MCF 10A (cell line): ENCODE measurements at places on chromosomes 11 and 22.

DNA sequence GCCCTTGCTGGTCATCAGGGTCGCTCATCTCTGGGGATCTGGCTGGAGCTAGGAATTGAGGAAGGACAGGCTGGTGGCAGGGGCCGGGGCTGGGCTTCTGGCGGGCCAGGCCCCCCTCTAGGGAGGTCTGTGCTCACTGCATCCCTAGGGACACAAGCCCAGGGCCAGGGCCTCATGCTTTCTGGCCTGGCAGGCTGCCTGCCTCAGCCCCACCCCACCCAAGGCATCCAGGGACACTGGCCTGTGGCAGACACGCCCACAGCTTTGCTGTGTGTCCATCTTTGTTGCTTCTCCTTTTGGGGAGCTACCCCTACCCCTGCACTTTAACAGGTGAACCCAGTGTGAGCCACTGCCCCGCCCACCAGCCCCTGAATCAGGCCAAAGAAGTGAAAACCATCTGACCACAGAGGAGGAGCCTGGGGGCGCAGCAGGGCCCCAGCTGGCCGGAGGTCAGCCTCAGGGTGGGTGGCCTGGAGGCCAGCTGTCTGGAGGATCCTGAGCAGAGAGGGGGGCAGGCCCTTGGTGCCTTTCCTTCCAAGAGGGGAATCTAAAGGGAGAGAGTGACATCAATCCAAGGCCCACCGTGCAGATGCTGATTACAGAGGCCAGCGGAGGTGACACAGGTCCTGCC is 26.8 kb upstream of the CELSR1 start:
- no peak for DNase-seq
- no peak overlapping the region for H3K27ac ChIP-seq
- H3K36me3 ChIP-seq: no peaks in the 10 kb centered on the region
- no peaks in the 10 kb centered on the region for H3K27me3 ChIP-seq

GRCh38 chr22:36073476-36073875 is 44.9 kb upstream of the RBFOX2 start:
- H3K4me1 ChIP-seq: peaks cover 5% of the 10 kb centered on the region
- H3K36me3 ChIP-seq: no peaks in the 10 kb centered on the region
- H3K27ac ChIP-seq: no peak overlapping the region

- H3K4me1 ChIP-seq: peaks cover 6% of the 10 kb centered on the region
- no peak for DNase-seq
- H3K4me3 ChIP-seq: no peak overlapping the region
- H3K36me3 ChIP-seq: no peaks in the 10 kb centered on the region
Measured at GRCh38 chr22:30262112-30262511, 4.5 kb downstream of the OSM start.

DNA sequence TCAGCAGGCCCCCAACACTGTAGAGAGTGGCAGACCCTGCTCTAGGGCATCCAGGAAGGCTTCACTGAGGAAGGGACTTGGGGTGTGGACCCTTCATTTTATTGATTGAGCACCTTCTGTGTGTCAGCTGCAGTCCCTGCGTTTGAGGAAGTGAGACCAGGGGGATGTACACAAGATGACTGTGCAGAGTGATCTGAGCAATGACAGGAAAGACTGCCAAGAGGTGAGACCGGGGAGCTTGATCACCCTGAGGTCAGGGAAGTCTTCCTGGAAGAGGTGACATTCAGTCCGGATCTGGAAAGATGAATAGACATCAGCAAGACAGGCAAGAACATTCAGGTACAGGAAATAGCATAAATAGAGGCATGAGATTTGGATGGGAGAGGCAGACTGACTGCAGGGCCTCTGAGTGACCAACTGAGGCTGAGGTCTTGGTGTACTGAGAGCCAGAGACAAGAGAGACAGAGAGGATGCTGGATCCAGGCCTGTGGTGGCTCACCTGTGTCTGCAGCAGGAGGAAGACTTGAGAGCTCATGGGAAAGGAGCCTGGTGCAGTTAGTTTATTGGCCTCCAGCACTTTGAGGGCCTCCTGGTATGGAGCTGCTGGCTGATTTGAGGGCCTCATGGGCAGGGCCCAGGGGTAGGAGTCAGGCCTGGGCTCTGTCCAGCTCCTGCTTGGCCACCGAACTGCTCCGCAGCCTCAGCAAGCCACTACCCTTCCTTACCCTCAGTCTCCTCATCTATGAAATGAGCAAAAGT is 5.2 kb downstream of the DGAT2 start:
- no peak overlapping the region for H3K4me3 ChIP-seq
- no peaks in the 10 kb centered on the region for H3K27me3 ChIP-seq
- no peak for DNase-seq
- peaks cover 42% of the 10 kb centered on the region for H3K4me1 ChIP-seq
- H3K36me3 ChIP-seq: peaks cover 6% of the 10 kb centered on the region
- no peak overlapping the region for H3K27ac ChIP-seq

- no peaks in the 10 kb centered on the region for H3K27me3 ChIP-seq
- H3K36me3 ChIP-seq: no peaks in the 10 kb centered on the region
- H3K4me3 ChIP-seq: no peak overlapping the region
Measured at GRCh38 chr22:33887173-33887572, 33.1 kb downstream of the LARGE1 start.

- peak; percentile 97 for DNase-seq
- H3K36me3 ChIP-seq: peaks cover 41% of the 10 kb centered on the region
- peaks cover 34% of the 10 kb centered on the region for H3K4me1 ChIP-seq
Measured at GRCh38 chr11:9138612-9139579, 47.5 kb upstream of the SCUBE2 start.

GRCh38 chr11:3830730-3831129 is 10.0 kb downstream of the RHOG start:
- H3K4me1 ChIP-seq: peaks cover 24% of the 10 kb centered on the region
- H3K27ac ChIP-seq: no peak overlapping the region
- H3K27me3 ChIP-seq: no peaks in the 10 kb centered on the region
- DNase-seq: no peak
- peaks cover 69% of the 10 kb centered on the region for H3K36me3 ChIP-seq
- no peak overlapping the region for H3K4me3 ChIP-seq
